Renal cortex interstitium (tissue), 15 donors: ENCODE measurements at places on chromosomes 1 and 21.

DNA sequence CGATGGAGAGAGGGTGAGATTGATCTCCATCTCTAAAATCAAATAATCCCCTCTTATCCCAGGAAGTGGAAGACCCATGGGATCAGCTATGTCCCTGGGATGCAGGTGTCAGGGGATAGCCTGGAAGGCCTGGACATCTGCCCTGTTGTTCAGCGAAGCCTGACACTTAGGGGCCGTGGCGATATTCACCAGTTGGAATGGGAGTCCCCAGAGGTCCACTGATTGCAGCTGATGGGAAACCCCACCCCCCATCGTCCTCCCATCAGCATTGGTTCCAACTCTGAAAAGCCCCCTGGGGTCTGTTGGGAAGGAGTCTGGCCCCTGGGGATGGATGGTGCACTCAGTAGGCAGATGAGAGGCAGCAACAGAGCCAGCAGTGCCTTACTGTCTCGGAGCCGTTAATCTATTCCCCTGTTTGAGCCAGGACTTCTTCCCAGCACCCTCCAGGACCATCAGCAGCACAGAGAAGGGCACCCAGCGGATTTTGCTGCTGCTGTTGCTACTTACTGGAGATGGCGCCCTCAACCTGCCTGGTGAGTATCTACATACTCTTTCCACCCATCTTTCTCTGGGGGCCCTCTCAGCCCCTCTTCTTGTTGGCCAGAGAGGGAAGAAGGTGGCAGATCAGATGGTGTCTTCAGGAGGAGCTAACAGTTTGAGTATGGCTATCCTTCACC, 13.4 kb downstream of the CATSPER4 start:
- DNase-seq = no peak

DNA sequence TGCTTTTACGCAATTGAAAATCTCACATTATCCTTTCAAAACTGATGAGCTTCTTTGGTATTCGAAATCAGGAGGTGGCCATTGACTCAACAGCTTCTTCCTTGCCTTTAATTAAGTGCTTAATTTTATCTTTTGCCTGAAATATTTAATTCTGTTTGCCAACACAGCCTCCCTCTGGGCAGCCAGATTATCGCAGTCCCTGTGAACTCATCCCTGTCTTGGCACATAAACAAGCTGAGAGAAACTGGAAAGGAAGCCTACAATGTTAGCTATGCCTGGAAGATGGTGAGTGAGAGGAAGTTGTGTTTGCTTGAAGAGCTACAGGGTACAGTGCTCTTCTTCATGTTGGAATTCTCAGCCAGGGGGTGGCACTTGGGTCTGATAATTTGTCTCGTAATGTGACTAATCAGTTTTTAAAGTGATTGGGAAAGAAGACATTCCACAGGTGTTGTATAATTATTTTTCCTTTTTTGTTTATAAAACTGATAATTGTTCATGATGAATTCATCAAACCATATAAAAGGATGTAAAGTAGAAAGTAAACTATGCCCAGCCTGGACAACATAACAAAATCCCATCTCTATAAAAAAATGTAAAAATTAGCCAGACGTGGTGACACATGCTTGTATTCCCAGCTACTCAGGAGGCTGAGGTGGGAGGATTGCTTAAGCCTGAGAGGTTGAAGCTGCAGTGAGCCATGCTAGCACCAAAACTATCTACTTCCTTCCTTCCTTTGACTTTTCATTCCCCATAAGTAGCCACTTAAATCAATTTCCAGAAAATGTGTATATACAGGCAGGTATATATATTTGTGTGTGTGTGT, 90.1 kb upstream of the RAVER2 start:
- no peak for DNase-seq

DNA sequence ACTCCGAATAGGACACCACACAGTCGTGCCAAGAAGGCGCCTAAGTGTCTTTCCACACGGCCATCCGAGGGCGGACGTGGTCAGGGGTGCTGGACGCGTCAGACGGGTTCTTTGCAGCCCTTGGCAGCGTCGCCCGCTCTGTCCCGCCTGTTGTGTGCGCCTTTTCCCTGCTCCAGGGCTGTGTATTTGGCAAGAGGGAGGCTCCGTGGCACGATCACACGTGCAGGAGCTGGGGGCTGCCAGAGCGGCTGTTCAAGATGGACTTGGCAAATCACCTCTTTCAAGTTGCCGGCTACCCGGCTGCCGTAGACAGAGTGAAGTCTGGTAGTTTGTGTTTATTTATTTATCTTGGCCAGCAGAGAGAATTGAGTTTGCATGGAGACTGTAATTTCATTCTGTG, 31.9 kb downstream of the PRKCZ start:
- no peak for DNase-seq

- DNase-seq = no peak
Observed at GRCh38 chr21:38289705-38290485, 33.1 kb downstream of the KCNJ15 start.

GRCh38 chr21:45380566-45380965, 24.4 kb upstream of the COL18A1 start:
- no peak for DNase-seq

GRCh38 chr1:45337630-45338325, 2.2 kb upstream of the TOE1 start:
- DNase-seq = no peak

DNA sequence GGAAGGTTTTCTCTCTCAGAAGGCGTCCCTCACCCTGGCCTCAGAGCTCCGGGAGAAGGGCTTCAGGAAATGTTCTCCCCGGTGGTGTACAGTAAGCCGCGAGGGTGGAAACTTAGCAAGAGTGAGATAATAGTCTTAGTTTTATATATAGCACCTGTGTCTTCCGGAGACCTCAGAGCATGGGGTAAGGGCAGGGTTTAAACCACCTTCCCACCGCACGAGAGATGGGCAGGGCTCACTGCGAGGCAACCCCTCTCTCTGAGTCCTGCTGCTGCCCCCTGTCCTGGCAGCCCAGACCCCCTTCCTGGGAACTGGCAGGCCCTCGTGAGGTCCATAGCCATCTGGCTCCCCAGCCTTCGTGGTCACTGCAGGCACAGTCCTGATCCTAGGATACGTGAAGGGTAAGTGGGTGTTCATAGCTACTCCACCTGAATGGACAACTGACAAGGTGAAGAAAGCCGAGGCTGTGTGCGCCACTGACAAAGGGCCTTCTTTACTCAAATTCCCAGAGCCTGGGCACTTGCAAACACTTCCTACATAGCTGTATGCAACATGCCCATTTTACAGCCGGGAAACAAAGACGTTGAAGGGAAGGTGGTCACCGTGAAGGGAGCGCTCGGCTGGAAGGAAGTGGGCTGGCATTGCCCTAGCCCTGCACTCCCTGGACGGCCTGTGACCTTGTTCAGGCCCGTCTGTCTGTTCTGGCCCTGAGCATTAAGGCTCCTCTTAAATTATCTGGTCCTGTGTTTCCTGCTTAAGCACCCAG, 26.9 kb downstream of the ITPKB start:
- DNase-seq = no peak

DNA sequence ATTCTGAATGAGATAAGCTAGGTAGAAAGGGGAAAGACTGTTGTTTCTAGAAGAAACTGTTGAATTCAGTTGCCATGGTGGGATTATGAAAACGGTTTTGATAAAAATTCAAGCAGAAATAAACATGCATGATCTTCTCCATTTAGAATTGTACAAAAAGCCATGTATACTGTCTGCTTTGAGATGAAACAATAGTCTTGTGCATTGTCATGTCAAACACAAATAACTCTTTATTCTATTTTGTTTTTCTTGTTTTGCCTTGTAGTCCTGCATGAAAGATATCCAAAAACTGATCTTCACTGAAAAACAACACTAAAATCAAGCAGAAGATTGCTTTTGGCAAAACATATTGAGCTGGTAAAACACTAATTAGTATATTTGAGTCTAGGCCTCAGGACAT, 659.9 kb downstream of the LTN1 start:
- DNase-seq = no peak

- DNase-seq = no peak
Observed at GRCh38 chr1:178388418-178389145, 108.2 kb downstream of the CLEC20A start.

DNA sequence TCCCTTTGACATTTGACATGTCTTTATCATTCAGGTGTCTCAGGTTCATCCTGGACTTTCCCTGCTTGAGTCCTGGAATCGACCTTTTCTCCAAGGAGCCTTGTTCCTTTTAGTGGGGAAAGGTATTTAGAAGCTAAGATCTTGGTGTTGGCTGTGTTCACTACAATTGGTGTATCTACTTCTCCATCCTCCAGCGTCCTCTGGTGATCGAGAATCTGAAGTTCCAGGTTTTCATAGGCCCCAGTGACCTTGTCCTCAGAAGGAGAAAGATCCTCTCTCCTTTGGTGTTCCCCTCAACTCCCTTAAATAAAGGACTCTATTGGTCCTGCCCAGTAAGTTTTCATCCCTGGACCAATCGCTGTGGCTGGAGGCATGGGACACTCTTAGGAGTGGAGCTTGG, 22.1 kb downstream of the MROH7 start:
- DNase-seq = no peak

GRCh38 chr1:59845091-59845490, 30.3 kb downstream of the HOOK1 start:
- no peak for DNase-seq

GRCh38 chr1:197567442-197567841, 207.8 kb downstream of the DENND1B start:
- no peak for DNase-seq

GRCh38 chr21:45979141-45979631, 2.4 kb upstream of the COL6A1 start:
- no peak for DNase-seq

DNA sequence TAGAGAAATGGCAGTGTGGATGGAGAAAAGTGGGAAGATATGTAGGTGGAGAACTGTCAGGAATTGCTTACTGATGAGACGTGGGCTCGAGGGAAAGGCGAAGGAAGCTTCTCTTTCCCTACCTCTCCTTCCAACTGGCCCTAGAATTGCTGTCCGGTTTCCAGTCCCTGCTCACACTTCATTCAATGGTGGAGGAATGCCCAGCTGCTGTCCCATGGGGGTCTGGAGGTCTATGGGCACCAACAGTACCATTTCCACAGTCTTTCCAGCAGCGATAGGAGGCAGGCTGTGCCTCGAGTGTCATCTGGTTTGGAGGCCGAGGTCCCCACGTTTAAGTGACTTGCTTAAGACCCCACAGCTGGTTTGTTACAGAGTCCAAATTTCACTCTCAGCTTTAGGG, 31.5 kb upstream of the CD1D start:
- no peak for DNase-seq

DNA sequence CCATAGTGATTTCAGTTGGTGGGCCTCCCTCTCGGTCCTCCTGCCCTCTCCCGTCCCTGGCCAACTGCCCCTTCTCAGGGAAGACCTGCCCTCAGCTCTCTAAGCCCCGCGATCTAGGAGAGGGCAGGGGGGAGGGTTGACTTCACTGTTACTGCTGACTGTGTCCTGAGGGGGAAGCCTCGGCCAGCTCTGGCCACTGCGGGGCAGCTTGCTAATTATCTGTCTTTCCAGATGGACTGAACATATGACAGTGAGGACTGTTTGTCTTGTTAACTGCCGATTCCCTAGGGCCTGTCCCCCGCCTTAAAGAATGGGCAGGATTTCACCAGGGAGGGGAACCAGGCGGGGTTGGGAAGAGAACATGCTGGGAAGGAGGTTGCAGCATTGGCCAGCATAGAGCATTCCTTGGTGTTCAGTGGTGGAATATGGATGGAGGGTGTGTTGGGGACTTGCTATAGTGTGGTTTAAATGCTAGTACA, 22.9 kb downstream of the NIPAL3 start:
- no peak for DNase-seq

GRCh38 chr1:238052496-238053266, 162.0 kb upstream of the ZP4 start:
- DNase-seq = no peak
